ENCODE measurements at places on chromosomes 6 and 20.

- no peak for DNase-seq
Measured at GRCh38 chr20:7302250-7302649, 534.8 kb downstream of the BMP2 start.

- DNase-seq = no peak
Measured at GRCh38 chr20:44843876-44844275, 33.5 kb upstream of the RIMS4 start.

DNA sequence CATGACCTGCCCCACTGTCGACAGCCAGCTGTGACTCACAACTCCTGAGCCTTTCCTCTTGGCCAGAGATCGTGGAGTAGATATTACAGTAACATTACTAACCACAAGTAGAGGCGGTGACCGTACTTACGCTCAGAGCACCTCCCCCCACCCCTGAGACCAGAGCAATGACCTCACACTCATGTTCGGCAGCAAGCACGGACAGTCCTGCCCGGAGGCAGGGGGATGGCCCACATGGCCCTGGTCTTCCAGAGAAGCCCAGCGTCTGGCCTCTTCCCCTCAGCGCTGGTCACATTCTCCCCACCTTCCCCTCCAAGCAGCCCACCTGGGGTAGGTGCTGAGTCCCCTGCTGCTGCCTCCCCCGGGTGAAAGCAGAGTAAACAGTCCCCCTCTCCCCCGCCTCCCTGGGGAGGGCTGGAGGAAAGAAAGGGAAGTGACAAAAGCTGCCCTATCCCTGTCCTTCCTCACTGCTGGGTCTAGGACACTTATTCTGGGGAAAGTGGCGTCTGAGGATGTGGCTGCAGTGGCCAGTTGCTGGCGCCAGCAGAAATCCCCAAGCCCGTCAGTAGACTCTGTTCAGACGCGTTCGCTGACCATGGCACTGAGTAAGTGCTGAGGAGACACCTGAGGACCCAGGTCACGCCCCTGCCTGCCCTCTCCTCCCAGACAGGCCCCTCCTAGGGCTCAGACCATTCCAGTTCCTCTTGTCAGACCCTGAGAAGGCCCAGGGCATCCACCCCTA is 68.5 kb downstream of the MRPL14 start:
- peak; percentile 89 for DNase-seq

DNA sequence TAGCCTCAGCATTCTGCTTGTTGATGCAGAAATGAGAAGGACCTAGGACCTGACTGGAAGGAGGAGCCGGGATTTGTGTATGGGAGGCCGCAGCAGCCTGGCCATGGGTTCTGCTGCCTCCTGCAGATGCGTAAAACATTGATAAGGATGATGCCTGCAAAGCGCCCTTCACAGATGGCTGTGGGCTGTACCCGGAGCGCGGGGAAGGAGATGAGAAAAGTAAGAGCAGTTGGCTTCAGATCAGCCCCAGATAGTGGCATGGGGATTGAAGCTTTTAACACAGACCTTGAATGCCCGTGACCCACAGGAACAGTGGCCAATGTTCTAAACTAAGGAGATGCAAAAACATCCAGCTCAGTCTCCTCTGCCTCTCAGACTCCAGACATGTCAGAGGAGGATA is 136.4 kb upstream of the KCNG1 start:
- no peak for DNase-seq

GRCh38 chr20:46770330-46771194 is 61.1 kb downstream of the SLC2A10 start:
- DNase-seq = no peak
